Activated naive CD4-positive, alpha-beta T cell treated with anti-CD3 and anti-CD28 coated beads, Interleukin-2, amount 50 U/mL, for 72 hours (primary cell): ENCODE measurements at places on chromosomes 7 and 10.

- no peak for DNase-seq
Observed at GRCh38 chr10:85280014-85280413, 951.6 kb downstream of the CCSER2 start.

DNA sequence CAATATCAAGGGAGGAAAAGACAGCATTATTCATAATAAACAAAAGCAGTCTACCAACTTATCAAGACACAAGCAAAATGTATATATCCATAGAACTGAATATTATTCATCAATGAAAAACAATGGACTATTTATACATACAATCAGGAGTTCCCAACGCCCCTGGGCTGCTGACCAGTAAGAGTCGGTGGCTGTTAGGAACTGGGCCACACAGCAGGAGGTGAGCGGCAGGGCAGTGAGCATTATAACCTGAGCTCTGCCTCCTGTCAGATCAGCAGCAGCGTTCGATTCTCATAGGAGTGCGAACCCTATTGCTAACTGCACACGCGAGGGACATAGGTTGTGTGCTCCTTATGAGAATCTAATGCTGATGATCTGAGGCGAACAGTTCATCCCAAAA, 71.7 kb upstream of the GPR22 start:
- no peak for DNase-seq

DNA sequence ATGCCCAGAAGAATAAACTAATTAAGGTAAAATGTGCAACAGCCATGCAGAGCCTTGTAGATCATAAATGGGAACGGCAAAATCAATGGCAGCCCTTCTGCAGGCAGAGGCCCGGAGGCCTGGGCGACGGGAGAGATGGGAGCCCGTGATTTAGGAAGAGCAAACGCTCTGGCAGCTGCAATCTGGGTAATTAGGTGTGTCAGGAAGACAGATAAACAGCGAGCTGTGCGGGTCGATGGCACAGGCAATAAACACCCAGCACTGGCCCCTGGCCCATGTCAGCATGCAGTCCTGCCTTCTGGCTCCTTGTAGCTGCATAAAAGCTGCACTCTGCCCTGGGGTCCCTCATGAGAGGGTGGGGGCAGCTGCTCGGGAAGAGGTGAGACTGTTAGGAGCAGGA, 78.0 kb downstream of the GOLGA7B start:
- no peak for DNase-seq

- DNase-seq = no peak
Observed at GRCh38 chr10:117946525-117947070, 100.1 kb downstream of the RAB11FIP2 start.

DNA sequence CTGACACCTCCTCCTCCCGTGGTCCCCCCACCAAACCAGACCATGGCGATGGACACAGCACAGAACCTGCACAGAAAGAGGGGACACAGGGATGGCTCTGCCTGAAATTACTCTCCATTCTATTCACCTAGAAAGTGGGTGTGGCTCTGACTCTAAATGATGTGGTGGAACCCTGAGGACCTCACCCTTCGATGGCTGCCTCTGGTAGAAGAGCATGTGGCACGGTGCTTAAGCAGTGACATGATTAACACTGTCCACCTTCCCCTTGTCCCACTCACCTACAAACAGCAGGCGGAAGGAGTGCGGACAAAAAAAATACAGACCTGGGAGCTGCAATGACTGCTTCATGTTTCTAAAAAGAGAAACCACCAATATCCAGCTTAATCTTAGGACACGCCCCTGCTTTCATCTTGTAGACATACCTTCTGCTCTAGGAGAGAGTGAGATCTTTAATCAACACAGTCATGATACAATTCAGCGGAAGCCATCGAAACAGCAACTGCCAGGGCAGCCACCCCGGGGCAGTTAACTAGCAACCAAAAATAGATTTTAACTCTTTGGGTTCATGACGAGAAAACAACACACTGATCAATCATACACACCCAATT, 11.4 kb downstream of the JCAD start:
- peak; percentile 6 for DNase-seq
